AG09309 (cell line): ENCODE measurements at places on chromosomes 5 and 9.

GRCh38 chr5:14136228-14136627 lies 6.9 kb upstream of the TRIO start:
- DNase-seq, result no peak

DNA sequence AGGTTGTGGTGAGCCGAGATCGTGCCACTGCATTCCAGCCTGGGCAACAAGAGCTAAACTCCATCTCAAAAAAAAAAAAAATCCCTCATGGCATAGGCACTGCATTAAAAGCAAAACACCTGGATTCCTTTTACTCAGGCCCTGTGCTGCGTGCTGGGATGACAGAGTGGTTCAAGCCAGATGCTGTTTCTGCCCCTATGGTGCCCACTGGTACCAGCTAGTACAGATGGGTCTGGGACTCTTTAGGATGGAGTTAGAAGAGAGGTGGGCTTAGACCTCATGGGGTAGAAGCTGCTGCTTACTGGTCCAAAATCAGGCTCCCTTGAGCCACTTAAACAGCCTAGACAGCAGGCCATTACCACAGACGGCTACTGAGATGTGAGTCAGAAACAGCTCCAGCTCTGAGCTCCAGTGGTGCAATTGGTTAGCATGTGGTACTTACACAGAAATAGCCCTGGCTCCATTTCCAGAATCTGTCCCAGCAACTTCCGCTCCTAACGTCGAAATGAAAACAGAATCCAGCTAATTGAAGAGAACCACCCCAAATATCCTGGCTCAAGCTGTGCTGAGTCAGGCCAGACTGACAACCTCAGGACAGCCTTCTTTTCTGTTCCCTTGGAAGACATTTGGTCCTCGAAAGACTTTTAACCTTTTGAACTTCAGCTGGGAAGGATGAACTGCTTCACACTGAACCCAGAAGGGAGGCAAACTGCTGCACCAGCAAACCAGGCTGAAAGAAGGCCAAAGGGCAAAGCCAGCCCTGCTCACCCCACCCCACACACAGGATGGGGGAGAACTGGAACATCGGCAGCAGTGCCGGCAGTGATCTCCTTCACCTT lies 15.5 kb downstream of the C5orf15 start:
- peak; percentile 93 for DNase-seq

DNA sequence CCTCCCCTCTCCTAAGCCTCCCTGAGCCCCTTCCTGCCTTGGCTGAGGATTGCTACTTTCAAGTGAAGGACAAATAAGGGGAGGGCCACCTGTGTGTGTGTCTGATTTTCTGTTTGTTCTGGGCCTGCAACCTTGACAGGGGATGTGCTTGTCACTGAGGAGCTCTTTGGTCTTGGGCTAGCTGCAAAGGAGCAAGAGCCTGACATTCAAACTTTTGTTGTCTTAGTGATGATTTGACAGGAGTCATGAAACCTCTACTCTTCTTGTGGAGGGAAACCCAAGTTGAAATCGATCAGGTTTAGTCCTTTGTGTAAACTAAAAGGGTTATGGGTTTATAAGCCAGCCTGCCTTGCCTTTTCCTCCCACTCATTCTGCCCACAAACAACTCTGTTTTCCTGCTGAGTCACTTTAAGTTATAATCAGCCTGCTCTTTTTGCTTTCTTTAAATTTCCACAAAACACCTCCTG lies 16.9 kb downstream of the CLTA start:
- no peak for DNase-seq

DNA sequence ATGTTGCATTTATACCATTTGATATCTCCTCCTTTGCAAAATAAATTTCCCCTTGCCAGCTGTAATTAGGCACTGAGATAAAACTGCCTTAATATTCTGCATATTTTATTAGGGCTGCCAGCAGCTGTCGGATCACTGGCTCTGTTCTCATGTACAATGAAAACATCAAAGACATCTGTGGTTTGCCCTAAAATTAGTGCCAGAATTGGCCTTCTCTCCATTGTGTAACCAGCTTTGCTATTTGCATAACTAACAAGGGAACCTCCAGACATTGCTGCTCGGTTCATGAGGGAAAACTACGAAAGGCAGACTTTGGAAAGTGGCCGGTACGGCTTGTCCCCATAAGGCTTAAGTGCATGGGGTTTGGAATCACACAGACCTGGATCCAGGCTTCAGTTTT lies 45.5 kb upstream of the KIF2A start:
- no peak for DNase-seq

GRCh38 chr9:34732886-34733285 lies 22.9 kb upstream of the CCL21 start:
- no peak for DNase-seq

GRCh38 chr9:97906236-97906831 lies 16.0 kb downstream of the TRMO start:
- no peak for DNase-seq

- no peak for DNase-seq
These were observed 108.3 kb upstream of the GNA14 start for GRCh38 chr9:77756449-77756848.

DNA sequence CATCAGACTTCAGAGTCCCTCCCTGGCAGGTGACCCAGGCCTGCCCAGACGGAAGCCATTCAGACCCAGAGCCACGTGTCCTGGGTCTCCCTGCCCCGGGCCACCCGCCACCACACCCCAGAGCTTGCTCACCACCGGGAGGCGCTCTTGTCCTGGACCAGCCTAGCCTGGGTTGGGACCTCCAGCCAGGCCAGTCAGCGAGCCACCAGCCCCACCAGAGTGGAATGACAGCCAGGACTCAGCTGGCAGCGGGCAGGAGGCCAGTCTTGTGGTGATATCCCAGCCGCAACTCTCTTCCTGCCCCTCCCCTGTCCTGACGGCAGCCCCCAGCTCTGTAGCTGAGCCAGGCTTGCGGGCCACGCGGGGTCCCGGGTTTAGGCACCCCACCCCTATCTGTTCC lies 1.7 kb upstream of the PTGDS start:
- no peak for DNase-seq

DNA sequence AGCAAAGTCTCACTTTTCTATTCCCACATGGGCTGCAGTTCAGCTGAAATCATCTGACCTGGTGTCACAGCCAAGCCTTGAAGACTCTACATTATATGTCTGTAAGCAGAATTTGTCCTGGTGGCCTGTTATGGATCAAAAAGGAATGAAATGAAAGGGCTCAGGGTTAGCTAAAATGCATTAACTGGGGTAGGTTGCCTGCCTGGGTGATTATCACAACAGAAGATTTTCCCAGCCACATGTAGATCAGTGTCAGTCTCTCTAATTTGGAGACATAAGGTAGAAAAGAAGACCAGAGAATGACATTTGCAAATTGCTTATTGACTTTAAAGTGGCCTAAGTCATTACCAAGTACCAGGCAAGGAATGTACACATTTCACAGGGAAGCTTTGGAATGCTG lies 289.0 kb downstream of the CAAP1 start:
- no peak for DNase-seq
